ENCODE measurements at places on chromosomes 13 and 19.

- DNase-seq, result no peak
Observed at GRCh38 chr19:31256593-31256960, 92.7 kb downstream of the TSHZ3 start.

DNA sequence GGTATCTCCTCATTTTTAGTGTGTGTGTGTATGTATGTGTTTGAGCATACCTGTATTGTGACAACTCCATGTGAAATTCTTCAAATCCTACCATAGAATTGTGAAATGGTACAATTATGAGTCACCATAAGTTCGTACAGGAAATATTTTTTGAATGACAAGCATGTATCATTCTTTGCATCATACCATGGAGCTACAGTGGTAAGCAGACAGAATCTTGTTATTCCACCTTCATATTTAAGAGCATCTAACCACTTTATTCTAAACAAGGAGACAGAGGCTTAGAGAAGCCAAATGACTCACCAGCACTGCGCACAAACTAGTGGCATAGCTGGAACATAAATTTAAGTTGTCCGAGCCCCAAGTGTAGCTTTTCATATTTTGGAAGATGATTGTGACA lies 4.5 kb upstream of the EPSTI1 start:
- DNase-seq, result no peak

DNA sequence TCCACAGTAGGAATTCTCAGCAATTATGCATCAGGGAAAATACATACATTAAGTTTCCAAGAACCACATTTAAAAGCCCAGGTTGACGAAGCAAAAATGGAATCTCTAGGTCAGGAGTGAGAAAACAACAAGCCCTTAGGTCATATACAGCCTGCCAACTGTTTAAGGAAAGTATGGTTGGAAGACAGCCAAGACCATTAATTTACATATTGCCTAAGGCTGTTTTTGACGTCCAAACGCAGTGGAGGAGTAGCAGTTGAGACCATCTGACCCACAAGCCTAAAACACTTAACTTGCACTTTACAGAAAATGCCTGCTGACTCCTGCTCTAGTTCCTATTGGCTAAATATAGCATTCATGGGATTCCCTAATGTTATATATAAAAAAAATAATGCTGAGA lies 299.0 kb downstream of the ITGBL1 start:
- no peak for DNase-seq

GRCh38 chr13:28058866-28059613 lies 41.3 kb downstream of the FLT3 start:
- DNase-seq, result peak; percentile 17

GRCh38 chr13:51746802-51747201 lies 57.2 kb downstream of the DHRS12 start:
- DNase-seq, result no peak

GRCh38 chr19:48900477-48901406 lies 630 bp downstream of the NUCB1 start:
- DNase-seq, result no peak

DNA sequence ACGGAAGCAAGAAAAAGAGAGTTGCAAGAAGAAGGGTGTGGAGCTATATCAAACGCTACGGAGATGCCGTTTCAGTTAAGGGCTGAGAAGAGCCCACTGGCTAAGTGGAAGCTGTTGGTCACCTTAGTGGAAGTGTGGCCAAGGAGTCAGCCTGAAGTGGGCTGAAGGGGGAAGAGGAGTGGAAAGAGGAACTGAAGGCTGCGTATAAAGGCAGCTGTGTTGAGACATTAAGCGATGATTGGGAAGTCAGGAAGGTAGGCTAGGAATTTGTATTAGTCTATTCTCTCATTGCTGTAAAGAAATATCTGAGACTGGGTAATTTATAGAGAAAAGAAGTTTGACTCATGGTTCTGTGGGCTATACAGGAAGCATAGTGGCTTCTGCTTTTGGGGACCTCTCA lies 14.1 kb upstream of the FRY start:
- DNase-seq, result no peak

GRCh38 chr19:16889883-16890460 lies 1.2 kb downstream of the F2RL3 start:
- no peak for DNase-seq

- no peak for DNase-seq
Observed at GRCh38 chr13:44089452-44089851, 209.7 kb downstream of the LACC1 start.

GRCh38 chr19:51621178-51621577 lies 9.0 kb downstream of the SIGLEC5 start:
- no peak for DNase-seq

GRCh38 chr13:33033051-33033812 lies 17.0 kb downstream of the KL start:
- no peak for DNase-seq

GRCh38 chr13:37995092-37995491 lies 125.5 kb upstream of the TRPC4 start:
- no peak for DNase-seq

GRCh38 chr13:46861959-46862358 lies 34.9 kb downstream of the HTR2A start:
- DNase-seq, result no peak

GRCh38 chr19:31175564-31176348 lies 173.5 kb downstream of the TSHZ3 start:
- no peak for DNase-seq

GRCh38 chr13:31208559-31209122 lies 8.9 kb downstream of the B3GLCT start:
- no peak for DNase-seq

GRCh38 chr19:16445238-16446107 lies 26.3 kb downstream of the EPS15L1 start:
- DNase-seq, result no peak

DNA sequence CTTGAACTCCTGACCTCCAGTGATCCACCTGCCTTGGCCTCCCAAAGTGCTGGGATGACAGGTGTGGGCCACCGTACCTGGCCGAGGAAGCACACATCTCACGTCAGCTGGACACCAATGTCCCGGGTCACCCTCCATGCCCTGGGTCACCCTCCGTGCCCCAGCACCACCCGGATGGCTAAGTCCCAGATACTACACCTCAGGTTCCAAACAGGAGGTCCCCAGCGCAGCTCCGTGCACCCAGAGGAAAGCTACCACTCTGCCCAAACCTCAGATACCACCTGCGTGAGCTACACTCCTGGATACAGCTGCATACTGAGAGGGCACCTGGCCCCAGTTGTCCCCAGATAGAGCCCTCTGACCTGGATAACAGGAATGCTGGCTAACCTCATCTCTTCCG lies 14.0 kb downstream of the LRRC4B start:
- DNase-seq, result no peak

GRCh38 chr13:97076898-97077297 lies 82.6 kb upstream of the OXGR1 start:
- no peak for DNase-seq

DNA sequence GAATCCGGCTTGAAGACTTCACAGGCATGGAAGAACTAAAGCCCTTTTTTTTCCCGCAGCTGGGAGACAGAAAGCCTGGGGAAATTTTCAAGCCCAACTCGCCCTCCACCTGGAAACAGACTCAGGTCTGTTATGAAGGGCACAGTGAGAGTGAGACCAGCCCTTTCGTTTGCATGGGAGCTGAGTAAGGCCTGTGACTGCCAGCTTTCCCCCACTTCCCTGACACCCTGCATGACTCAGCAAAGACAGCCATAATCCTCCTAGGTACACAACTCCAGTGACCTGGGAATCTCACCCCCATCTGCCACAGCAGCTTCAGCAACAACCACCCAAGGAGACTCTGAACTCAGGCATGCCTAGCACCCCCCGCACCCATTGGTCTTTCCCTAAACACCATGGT lies 87.6 kb upstream of the ZNF91 start:
- no peak for DNase-seq

GRCh38 chr13:25783076-25783475 lies 268.7 kb downstream of the SHISA2 start:
- DNase-seq, result no peak

DNA sequence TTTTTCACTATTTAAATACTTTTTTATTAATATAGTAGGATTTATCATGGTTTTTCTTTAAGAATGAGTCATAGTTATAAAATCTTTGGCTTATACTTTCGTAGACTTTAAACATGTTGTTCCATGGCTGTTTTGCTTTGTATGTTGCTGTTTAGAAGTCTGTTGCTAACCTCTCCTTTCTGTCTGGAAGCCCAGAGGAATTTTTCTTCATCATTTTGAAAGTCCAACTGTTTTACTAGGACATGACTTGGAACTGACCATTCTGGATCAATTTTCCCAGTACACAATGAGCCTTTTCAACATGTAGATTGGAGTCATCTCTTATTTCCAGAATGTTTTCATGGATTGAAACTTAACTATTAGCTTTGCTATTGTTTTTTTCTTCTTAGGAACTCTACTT lies 7.9 kb downstream of the CAB39L start:
- no peak for DNase-seq

GRCh38 chr13:22032905-22033304 lies 362.0 kb downstream of the FGF9 start:
- DNase-seq, result no peak

DNA sequence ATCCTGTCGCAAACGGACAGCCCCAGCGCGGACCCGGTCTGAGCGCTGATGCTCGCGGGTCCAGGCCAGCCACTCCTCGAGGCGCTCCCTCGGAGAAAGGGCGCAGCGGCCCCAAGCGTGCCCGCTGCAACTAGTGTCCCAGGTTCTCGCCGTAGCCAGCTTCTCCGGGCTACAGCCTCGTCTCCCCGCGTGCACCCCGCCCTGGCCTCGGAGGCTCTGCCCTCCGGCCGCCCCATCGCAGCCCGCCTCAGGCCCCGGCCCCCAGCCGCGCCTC lies 487 bp downstream of the FLT1 start:
- DNase-seq, result no peak

DNA sequence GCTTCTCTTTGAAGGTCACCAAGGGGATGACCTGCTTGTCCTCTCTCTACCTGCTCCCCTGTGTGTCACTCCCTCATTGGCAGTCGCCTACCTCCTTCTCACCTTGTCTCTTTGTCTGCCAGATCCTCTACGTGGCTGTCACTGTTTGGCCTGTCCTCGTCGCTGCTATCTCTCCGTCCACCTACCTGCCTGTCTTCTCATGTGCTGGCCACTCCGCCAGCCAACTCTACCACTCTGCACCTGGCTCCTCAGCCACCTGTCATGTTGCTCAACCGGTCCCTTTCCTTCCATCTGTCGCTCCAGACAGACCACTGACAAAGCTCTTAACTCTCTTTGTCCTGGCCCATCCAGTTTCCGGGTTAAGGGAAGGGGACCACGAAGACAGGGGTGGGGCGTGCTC lies at the start of gene KLK12:
TSS of gene KLK12 (minus strand) at position 299 of the 400 bp plus-strand sequence. CDS start 381 bp downstream, outside the sequence.
- DNase-seq, result no peak

- no peak for DNase-seq
Observed at GRCh38 chr19:31015778-31016177, 333.5 kb downstream of the TSHZ3 start.

DNA sequence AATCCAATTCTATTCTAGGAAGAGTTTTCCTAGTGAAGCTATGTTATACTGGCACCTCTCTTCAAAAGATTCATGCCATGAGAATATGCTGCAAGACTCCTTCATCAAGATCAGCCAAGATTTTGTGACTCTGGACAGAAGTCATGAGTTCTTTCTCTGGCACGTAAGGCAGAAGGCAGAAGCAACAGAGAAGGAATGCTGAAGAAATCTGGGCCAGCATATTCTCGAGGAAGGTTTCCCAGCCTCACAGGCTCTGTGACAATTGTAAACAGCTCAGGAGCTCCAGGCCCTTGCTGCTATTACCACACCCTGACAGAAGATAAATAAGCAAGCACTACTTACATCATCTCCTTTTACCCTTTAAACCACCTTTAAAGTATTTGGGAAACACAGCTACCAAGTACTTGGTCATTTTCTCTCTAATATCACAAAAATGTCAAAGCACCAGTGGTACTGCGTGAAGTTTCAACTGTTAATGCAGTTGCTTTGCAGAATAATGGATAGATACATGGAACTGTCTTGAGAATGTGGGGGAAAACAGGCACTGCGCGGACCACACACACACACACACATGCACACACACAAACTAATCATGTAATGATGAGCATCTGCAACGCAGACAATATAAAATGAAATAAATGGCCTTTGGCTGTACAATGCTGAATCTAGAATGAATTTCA lies 55.4 kb downstream of the INTS6 start:
- DNase-seq, result no peak

DNA sequence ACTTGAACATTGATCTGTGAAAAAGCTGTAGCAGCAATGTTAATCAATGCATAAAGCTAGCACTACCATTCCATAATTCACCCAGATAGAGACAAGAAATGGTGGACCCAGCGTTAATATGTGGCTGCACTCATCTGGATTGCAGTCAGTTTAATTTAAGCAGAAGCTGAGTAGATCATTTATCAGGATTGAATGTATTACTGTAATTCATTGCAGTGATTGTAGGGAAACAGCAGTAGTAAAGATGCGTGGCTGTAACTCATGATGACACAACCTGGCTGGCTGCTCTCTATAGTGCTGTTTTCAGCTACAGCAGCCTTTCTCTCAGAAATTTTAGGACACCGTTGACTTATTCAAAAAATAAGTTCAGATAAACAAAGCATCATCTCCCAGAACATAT lies 499.5 kb upstream of the SLITRK6 start:
- DNase-seq, result no peak

DNA sequence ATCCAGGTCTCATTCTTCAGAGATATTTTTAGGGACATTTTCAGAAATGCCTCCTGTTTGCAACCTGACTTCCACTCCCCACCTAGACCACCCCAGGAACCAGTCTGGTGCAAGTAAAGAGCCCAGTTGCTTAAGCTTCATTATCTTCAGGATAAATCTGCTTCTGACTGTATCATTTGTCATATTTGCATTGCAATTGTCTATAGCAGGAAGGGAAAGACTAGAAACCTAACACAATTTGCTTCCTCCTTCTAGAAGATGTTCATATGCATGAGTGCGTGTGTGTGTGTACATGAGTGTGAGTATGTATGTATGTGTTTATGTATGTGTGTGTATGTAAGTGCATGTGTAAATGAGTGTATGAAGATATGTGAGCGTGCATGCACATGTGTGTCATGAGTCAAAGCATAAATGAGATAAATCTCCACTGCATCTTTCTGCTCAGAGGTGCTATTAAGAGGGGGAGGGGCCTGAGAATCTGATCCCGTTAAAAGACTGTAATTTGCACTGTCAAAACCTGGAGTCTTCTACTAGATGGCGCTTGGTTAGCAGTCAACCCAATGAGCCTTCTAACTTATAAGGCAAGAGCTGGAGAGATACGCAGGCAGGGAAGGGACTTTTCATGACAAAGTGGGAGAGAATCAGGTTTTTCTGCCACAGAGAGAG lies 178.8 kb upstream of the KL start:
- no peak for DNase-seq
